Small intestine (tissue), 16 donors: ENCODE measurements at places on chromosomes 2 and 18.

DNA sequence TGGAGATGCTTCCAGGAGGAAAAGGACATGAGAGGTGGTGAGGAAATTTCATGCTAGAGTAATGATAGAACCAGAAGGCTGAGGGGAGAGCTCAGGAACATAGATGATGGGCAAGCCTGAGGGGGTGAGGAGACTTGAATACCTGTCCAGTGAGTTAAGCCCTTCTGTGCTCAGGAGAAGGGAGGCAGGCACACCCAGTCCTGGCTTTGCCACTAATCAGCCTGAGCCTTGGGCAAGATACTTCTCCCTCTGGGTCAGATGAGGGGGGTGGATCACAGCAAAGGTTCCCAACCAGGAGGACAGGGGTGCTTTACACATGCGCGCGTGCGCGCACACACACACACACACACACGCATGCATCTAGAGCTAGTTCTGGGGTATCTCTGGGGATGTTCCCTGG lies 151.6 kb upstream of the MSH6 start:
- no peaks in the 10 kb centered on the region for H3K4me1 ChIP-seq
- no peak overlapping the region for H3K4me3 ChIP-seq
- no peaks in the 10 kb centered on the region for H3K36me3 ChIP-seq
- H3K27me3 ChIP-seq, result peaks cover 2% of the 10 kb centered on the region
- no peak overlapping the region for H3K27ac ChIP-seq

- peaks cover 20% of the 10 kb centered on the region for H3K36me3 ChIP-seq
- no peak overlapping the region for H3K4me3 ChIP-seq
- DNase-seq, result no peak
- H3K4me1 ChIP-seq, result peaks cover 28% of the 10 kb centered on the region
These were observed 20.9 kb downstream of the CFLAR start for GRCh38 chr2:201136889-201137321.

GRCh38 chr2:234741976-234742375 lies 209.8 kb upstream of the SH3BP4 start:
- H3K27me3 ChIP-seq, result no peaks in the 10 kb centered on the region
- H3K4me1 ChIP-seq, result no peaks in the 10 kb centered on the region
- H3K36me3 ChIP-seq, result no peaks in the 10 kb centered on the region
- no peak for DNase-seq
- no peak overlapping the region for H3K27ac ChIP-seq

DNA sequence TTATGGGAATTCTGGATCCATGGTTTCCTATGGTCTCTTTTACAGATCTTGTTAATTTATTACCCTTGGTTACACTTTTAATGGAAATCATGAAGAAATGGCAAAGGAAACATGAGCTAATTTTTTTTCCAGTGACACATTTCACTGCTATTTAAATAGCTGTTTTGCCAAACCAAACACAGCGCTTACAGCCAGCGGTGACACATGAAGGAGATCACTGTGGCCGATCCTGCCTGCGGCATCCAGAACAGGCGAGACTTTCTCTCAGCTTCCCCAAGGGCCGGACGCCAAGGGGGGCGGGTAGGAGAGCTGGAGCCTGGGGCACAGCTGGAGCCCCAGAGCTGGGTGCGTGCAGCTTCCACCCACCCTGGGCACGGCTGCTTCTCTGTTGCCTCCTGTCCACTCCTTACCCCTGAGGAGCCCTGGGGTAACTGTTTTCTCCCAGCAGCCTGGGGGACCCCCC lies 81.4 kb upstream of the PKDCC start:
- H3K4me3 ChIP-seq, result no peak overlapping the region
- no peaks in the 10 kb centered on the region for H3K27me3 ChIP-seq
- H3K4me1 ChIP-seq, result peaks cover 3% of the 10 kb centered on the region
- no peak overlapping the region for H3K27ac ChIP-seq
- H3K36me3 ChIP-seq, result no peaks in the 10 kb centered on the region
- peak; percentile 30 for DNase-seq
